Hematopoietic multipotent progenitor cell treated with erythropoietin and hydrocortisone succinate and interleukin-3 and kit ligand, for 8 days (in vitro differentiated cells): ENCODE measurements at places on chromosomes 3 and 15.

DNA sequence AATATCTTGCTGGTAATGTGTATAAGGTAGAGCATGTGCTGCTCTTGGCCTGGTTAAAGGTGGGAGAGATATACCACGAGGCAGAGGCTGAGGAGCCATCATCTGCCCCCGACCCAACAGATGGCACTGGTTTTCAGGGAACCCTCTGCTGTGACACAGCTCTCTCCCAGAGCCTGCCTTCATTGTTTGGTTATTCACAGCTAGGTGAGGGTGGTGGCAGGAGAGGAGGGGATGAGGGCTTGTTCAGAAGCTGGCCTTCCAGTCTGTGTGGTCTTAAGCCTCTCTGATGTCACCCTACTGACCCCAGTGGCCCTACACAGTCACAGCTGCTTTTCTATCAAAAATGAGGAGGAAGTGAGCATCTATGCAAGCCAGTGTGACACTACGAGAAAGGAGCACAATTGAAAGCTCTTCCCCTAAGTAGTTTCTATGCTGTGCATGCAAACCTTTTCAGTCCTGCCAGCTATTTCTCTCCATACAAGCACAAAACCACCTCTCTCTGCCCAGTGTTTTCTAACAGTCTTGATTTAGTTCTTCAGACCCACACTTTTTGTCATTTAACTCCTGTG lies 258.4 kb upstream of the AGTR1 start:
- no peak for DNase-seq

- DNase-seq = no peak
Observed at GRCh38 chr3:143650827-143651226, 197.4 kb downstream of the SLC9A9 start.

DNA sequence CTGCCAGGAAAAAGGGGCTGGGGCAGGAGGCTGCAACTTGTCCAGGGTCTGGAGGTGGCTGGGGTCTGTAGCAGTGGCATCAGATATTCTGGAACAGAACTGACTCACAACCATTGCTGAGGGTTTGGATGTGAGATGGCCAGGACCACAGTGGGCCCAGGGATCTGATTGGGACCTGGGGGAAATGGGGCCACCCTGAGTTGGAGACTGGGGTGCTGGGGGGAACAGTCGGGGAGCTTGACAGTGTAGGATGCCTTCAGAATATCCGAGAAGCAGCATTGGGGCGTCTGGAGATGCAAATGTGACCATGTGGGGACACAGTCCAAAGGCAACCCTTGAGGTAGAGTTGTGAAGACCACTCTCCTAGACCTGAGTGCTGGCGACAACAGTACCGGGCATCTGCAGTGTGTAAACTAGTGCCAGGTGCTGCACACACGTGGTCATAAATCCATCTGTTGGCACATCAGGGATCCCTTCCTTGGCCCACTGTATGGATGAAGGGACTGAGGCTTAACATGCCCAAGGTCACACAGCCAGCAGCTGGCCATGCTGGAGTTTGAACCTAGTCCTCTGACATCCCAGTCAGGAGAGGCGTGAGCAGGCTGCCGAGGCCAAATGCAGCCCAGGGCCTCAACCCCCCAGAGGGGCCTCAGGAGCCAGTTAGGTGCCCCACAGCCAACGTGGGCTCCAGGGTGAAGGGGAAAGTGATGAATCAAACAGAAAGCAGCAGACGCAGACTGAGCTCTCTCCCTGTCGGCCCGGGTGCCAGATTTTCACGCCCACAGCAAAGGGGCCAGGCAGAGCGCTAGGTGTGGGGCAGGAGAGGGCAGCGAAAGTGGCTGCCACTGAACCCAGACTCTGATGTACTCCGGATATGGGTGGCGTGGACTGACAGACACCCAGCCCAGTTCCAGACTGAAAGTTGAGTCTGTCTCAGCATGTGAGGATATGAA lies 18.8 kb downstream of the HEMK1 start:
- DNase-seq = peak; percentile 33

GRCh38 chr3:155744010-155744625 lies 753 bp downstream of the PLCH1 start:
- peak; percentile 17 for DNase-seq

DNA sequence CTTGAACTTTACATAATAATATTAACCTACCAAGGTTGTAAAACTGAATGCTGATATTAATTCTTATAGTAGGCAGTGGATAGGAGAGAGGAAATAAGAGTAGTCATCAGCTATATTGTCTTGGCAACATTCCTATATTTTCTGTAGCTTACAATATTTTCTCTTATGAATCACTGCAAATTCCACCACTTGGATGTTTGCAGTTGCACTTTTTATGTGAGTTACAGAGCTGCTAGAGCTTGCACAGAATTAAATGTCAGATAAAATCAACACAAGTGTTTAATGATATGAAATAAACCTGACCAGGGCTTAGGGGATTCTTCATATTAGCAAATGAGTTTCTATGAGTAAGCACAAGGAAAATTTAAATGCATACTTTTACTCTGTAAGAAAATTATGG lies 1710.1 kb downstream of the SI start:
- DNase-seq = no peak

DNA sequence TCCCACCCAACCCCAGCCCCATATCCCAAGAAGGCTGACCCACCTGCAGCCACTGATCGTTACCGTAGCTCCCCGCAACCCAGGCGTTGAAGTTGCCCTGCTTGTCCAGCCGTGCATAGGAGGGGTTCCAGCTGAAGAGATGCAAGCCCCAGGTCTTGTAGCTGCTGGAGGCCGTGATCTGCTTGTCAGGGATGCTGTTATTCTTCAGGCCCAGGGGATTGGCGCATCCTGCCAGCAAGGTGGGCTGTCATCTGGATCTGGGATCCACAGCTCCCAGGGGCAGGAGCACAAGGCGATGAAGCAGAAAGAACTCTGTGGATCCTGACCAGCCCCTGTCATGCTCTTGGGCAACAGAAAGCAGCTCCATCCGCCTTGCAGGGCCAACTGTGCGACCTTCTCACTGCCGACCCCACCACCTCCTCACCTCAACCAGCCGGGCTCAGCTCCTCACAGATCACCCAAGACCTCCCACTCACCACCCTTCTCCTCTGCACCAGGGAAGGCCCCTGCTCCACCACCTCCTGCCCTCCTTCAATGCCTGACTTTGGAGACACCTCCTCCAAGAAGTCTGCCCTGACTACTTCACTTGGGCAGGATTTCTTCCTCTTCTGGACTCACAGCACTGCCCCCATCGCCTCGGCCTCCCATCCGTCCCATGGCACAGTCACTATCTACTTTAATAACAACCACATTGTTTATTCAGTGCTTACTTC lies 6.3 kb upstream of the HAPLN3 start:
- no peak for DNase-seq

- no peak for DNase-seq
Observed at GRCh38 chr3:171696805-171697204, 113.5 kb downstream of the PLD1 start.

DNA sequence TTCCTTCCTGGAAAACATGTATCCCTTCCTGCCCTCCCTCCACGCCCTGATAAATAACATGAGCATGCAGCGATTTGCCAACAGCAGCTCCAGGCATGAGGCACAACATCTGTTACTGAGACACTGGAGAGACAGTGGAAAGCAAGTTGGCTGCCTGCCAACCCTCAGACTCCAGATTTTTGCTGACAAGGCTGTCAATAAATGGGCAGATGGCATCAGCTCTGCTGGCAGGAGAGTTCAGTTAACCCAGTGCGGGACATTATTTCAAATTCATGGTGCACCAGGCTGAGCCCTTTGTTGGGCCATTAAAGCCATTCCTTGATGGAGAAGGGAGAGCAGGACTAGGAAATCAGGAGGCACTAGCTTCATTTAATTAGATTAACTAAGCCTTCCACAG lies 293.3 kb downstream of the MEX3B start:
- DNase-seq = peak; percentile 61

DNA sequence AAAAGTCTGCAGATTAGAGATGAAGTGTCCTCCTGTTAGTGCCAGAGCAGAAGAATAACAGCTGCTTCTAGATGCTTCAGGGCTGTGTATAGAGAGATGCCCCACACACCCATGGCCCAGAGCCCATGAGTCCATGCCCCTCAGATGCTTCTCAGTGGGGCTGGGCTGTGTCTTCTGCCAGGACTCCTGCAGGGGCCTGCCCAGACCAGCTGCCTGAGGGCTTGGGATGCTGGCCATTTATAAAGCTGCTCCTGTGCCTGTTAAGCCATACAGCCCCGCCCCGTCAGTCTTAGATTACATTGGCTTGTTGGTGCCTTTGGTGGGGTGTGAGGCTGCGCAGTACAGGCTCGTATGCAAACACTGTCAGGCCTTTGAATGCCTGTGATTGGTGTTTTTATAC lies 318.0 kb upstream of the CTDSPL start:
- no peak for DNase-seq

GRCh38 chr15:98440917-98441316 lies 207.4 kb upstream of the IGF1R start:
- DNase-seq = no peak

GRCh38 chr3:81789691-81790090 lies 28.2 kb upstream of the GBE1 start:
- DNase-seq = peak; percentile 53

GRCh38 chr3:188584958-188585689 lies 431.2 kb downstream of the LPP start:
- peak; percentile 2 for DNase-seq

DNA sequence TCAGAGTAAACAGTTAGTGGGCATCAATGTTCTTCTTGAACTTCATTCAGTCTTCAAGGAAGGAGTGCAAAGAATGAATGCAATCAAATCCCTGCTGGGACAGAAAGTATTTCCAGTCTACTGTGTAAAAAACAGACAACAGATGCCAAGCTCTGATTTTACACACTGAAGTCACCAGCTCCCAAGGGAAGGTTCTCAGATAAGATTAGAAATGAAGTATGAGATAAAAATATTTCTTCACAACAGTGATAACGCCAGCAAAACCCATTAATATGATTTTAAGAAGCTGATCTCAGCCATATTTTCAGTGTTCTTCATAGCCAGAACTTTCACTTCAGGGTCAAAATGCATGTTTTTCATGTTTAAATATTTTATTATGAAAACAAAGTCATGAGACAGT lies 265.6 kb downstream of the CTNNB1 start:
- DNase-seq = no peak

- DNase-seq = peak; percentile 9
Observed at GRCh38 chr3:100993309-100993708, at the start of gene ABI3BP. ABI3BP (minus strand) TSS chr3:100993421; CDS start chr3:100993384, 37 bp downstream.

GRCh38 chr3:52289338-52289746 lies 1.7 kb downstream of the GLYCTK start:
- peak; percentile 85 for DNase-seq

DNA sequence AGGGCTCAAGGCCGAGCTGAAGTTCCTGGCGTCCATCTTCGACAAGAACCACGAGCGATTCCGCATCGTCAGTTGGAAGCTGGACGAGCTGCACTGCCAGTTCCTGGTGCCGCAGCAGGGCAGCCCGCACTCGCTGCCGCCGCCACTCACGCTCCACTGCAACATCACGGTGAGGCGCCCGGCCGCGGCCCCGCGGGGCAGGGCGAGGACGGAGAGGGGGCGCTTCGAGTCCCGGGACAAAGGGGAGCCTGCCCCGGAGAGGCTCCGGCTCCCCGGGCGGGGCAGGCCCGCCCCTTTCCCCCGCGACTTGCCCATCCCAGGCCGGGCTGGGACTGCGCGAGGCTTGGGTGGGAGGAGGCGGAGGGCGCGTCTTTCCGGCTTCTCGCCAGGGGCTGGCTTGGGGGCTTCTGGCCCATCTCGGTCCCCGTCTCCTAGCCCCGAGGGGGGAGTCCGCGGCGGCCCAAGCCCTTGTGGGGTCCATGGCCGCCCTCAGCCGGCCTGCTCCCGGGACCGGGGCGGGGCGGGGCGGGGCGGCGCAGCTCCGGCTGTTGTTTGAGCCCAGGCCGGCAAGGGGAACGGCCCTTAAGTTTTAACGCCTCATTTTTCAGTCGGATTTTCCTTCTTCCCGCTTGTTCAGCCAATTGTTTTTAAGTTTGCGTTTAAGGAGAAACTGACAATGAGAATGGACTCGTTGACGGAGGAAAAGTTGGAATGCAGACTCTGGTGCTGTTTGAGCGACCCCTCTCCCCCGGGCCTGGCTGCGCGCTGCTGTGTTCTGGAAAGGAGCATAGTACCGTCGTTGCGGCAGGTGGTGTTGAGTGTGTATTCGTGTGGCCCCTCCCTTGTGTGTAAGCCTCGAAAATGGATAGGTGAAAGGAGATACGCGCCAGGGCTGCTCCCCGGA lies 683 bp downstream of the UBE2Q2 start:
- peak; percentile 53 for DNase-seq

- DNase-seq = no peak
Observed at GRCh38 chr3:13214847-13215472, 141.7 kb upstream of the IQSEC1 start.

DNA sequence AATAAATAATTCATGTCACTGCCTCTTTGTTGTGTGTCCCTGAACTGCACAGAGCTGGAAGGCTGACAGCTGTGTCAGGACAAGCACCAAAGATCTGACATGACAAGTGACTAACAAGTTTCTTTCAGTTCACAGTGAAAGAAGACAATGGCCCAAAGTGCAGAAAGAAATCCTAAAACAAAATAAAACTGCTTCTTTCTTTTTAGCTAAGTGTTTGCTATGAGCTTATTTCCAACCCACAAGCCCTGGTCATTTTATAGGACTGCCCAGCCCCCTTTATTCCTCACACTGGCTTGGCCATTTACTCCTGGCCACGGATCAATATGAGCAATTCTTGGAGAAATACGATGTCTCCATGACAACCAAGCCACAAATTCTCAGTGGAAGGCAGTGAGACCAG lies 238.5 kb downstream of the WDR72 start:
- DNase-seq = no peak

DNA sequence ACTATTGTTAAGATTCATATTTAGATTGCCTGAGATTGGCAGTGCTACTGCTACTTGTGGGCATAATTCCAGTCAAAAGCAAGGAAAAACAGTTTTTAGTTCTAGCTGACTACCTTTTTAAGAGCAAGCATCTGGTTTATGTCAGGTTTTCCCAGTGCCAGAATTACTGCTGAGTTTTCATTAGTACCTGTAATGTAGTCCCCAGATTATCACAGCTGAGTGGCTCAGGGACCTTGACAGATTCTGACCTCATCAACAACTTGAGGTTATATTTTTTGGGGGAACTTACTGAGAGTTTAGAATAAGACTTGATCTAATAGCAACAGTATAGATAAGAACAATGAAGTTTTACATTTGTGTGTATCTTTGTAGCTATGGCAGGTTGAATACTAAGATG lies 31.0 kb downstream of the NXPE3 start:
- no peak for DNase-seq

- no peak for DNase-seq
Observed at GRCh38 chr15:48313216-48313615, 18.0 kb upstream of the DUT start.

- no peak for DNase-seq
Observed at GRCh38 chr3:181637456-181637855, 74.3 kb upstream of the SOX2 start.

DNA sequence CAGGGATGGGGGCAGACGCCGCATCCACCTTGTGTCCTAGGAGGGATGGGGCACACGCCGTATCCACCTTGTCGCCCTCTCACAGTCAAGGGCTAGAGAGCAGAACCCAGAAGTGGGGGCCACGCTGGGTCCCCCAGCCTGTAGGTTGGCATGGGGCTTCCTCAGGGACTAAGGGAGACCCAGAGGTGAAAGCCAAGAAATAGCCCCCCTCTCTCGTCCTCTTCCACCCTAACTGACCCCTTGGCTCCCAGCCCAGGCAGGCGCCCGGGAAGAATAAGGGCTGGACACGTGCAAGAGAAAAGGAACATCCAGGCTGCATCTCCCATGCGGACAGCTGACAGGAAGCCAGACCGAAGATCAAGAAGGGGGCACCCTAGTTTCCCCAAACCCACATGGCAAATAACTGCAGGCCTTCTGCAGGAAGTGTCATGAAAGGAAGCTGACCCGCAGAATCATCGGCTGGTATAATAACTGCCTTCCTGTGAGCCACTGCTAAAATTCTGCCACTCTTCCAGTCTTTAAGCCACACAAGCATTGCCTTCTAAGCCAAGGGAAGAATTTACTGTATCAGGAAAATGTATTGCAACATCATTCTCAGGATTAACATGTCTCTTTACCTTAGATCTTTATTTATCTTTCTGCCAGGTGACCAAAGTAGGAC lies 38.5 kb upstream of the TFRC start:
- DNase-seq = peak; percentile 48
